Nephron progenitor cell (in vitro differentiated cells): ENCODE measurements at places on chromosomes 12 and 14.

DNA sequence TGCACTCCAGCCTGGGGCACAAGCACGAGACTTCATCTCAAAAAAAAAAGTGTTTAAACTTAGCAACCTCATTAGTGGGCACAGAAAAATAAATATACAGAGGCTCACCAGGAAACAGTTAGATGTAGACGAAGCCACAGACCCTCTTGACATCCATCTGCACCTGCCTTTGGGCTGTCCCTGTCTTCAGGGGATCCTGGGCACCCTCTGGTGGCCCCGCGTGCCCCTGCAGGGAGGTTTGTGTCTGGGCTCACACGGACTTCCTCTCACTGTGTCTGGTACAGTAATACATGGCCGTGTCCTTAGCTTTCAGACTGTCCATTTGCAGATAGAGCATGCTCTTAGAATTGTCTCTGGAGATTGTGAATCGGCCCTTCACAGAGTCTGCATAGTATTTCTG is 916.5 kb downstream of the TMEM121 start:
- DNase-seq = no peak
- H3K27ac ChIP-seq = no peak overlapping the region
- no peaks in the 10 kb centered on the region for H3K4me1 ChIP-seq

DNA sequence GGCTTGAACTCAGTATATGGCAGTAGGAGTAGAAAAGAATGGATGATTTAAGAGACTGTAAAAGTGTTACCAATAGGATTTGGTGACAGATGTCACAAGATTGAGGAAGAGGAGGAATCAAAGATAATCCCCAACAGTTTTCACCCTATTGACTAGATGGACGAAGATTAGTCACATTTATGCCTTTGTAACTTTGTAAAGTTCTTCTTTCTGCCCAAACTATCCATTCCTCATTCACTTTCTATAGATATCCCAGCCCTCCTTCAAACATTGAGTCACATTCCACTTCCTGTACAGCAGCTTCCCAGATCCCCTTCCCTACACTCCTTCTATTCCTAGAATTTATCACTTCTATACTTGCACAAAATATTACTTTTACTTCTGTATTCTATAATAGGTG is 207.9 kb downstream of the BTG1 start:
- no peak overlapping the region for H3K4me3 ChIP-seq
- H3K27me3 ChIP-seq = no peaks in the 10 kb centered on the region
- no peaks in the 10 kb centered on the region for H3K36me3 ChIP-seq
- H3K4me1 ChIP-seq = peaks cover 17% of the 10 kb centered on the region

GRCh38 chr14:92922883-92923743 is at the start of gene CHGA:
TSS of gene CHGA (plus strand) at chr14:92923150. CDS start at chr14:92923360, 210 bp downstream.
- peak; percentile 97 for DNase-seq
- H3K36me3 ChIP-seq = no peaks in the 10 kb centered on the region
- H3K27ac ChIP-seq = no peak within 1 kb of the TSS
- H3K4me3 ChIP-seq = peak within 1 kb of the TSS; percentile 89
- H3K4me1 ChIP-seq = peaks cover 11% of the 10 kb centered on the region

DNA sequence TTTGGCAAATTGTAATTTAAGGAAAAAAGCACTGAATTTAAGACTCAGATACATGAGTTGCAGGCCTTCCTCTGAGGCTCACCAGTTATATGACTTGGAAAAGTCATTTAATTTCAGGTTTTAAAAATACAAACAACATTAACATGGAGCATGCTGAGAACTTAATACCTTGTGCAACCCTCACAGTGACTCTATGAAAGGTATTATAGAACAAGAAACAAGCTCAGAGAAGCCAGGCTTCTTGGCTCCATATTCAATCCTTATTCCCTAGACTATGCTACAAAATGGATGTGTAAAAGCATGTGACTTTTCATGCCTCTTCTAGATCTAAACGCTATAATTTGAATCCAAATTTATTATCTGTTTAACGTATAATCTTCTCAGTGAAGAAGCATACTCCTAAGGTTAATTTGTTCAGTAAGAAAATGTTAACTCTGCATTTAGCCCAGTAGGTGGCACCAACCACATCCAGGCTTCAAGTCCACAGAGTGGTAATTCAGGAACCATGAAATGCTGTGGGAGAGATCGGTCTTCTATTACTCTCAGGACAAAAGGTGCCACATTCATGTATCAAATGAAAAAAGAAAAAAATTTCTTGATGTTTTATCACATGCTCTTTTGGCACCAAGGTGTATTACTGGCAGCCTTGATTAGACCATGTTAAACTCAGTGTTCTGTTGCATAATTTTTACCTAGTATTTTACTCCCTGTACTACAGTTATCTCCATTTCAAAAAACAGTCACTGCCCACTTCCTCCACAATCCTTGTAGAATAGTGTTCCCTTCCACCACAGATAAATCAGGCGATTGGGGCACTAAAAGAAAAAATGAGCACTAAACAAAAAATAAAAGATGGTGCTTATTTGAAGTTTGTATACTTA is 9.3 kb downstream of the CCDC196 start:
- peaks cover 18% of the 10 kb centered on the region for H3K4me1 ChIP-seq
- peak; percentile 24 for DNase-seq
- no peaks in the 10 kb centered on the region for H3K36me3 ChIP-seq
- H3K27ac ChIP-seq = no peak overlapping the region

GRCh38 chr14:102229071-102229738 is 75.8 kb downstream of the MOK start:
- H3K4me3 ChIP-seq = no peak overlapping the region
- no peak overlapping the region for H3K27ac ChIP-seq
- peaks cover 16% of the 10 kb centered on the region for H3K36me3 ChIP-seq
- no peak for DNase-seq
- H3K4me1 ChIP-seq = peaks cover 23% of the 10 kb centered on the region
